Epithelial cell of alveolus of lung (primary cell): ENCODE measurements at places on chromosomes 7 and 10. TPM values are rescaled to one million over a fixed set of nuclear protein-coding genes. Genes with fewer than 3 reads are reported as not detected.

Gene LIPK
- not detected in 2 replicates for total RNA-seq

Gene FOXI2
- not detected in 2 replicates for total RNA-seq

Gene SEMA3D
- total RNA-seq: 1.2 and 1.6 TPM in 2 replicates

Gene CHST3
- 10.3 and 10.9 TPM in 2 replicates for total RNA-seq
